ENCODE measurements at places on chromosomes 4 and X. TPM values are rescaled to one million over a fixed set of nuclear protein-coding genes. Genes with fewer than 3 reads are reported as not detected.

Gene OPHN1
- total RNA-seq: 11.2 TPM

Gene CDX4
- total RNA-seq: not detected

- H3K27me3 ChIP-seq: no peaks in the 10 kb centered on the region
- DNase-seq: no peak
- no peak overlapping the region for H3K4me3 ChIP-seq
- no peaks in the 10 kb centered on the region for H3K4me1 ChIP-seq
- no peak overlapping the region for H3K27ac ChIP-seq
Observed at GRCh38 chr4:120007191-120007871, 59.3 kb downstream of the MAD2L1 start.

DNA sequence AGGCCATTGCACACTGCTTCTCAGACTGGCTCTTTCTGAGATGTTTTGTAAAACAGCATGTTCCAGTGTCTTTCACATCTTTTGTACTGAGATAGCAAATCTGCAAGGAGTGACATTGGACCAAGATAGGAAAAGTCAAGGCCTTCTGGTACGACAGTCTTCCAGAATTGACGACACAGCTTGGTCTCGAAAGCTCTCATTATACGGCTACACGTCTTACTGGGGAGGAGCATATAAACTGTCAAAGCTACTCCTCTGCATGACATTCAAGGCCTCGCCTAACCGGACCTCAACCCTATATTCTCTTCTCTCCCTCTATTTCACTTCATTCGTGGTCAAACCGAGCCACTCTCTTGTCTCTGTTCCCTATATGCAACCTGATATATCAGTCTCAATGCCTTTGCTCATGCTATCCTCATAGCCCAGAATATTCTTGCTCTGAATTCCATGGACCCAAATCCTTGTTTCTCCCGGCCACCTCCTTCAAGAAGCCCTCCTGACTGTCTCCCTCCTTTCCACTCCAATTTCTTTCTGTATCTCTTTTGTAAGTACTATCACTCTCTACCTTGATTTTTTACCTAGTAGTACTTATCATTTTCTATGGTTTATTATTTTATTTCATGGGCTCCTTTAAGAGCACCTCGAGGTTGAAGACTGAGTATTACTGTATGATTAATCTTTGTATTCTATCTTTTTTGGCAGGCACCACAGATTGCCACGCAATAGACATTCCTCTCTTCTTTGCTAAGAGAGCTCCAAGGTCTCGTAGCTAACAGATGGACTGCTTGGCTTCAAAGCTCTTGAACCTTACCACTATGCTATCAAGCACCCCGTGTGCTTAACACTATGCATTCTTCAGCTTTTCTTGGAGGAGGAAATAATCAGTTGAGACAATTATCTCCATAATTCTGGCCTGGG lies 35.1 kb downstream of the RBM47 start:
- DNase-seq: no peak
- H3K36me3 ChIP-seq: no peaks in the 10 kb centered on the region
- no peak overlapping the region for H3K27ac ChIP-seq
- H3K4me1 ChIP-seq: no peaks in the 10 kb centered on the region
- H3K27me3 ChIP-seq: no peaks in the 10 kb centered on the region

Gene TLR3
- 20.0 TPM for total RNA-seq

Gene NRK
- total RNA-seq: 0.46 TPM

DNA sequence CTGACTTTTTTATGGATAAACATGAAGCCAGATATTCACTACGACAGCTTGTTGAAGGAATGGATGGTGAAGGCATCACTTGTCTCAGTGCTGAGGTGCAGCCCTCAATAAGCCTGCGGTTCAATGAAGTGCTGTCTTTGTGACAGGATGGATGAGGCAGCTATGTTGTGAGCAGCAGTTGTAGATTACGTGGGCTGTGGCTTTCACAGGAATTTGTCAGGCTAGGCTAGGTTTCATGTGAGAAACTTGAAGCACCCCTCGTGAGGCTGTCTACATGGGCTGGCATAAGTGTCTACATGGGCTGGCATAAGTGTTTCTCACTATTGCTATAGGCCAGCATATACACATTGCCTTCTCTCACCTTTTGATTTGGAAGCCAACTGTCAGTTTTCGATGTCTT lies 1050.0 kb downstream of the ADGRL3 start:
- no peaks in the 10 kb centered on the region for H3K36me3 ChIP-seq
- no peak overlapping the region for H3K27ac ChIP-seq
- no peak for DNase-seq
- no peaks in the 10 kb centered on the region for H3K4me1 ChIP-seq

GRCh38 chr4:57191523-57192034 lies 81.4 kb upstream of the IGFBP7 start:
- no peaks in the 10 kb centered on the region for H3K4me1 ChIP-seq
- no peak overlapping the region for H3K4me3 ChIP-seq
- DNase-seq: no peak

Gene CYP4V2
- 31.0 TPM for total RNA-seq

Gene NAA11
- not detected for total RNA-seq

DNA sequence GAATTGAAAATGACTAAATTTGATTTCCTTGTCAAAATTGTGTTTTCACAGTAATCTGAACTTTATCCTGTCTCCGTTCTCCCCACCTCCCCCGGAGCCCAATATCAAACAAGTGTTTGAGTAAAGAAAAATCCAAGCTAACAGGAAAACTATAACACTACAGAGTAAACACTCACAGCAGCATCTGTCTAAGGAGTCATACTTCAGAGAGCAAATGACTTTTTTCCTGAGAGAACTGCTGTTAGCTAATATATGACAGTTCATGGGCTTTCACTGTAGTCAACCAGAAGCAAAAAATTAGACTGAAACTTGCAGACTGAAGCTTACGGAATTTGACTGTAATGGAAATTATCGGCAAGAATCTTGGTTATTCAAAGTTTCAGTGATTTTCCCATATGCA lies 321.7 kb downstream of the ANKRD50 start:
- no peaks in the 10 kb centered on the region for H3K27me3 ChIP-seq
- no peak overlapping the region for H3K4me3 ChIP-seq

- no peaks in the 10 kb centered on the region for H3K36me3 ChIP-seq
- DNase-seq: no peak
- no peak overlapping the region for H3K27ac ChIP-seq
- H3K4me1 ChIP-seq: no peaks in the 10 kb centered on the region
- H3K4me3 ChIP-seq: no peak overlapping the region
Observed at GRCh38 chr4:149993030-149993429, 85.2 kb upstream of the DCLK2 start.

DNA sequence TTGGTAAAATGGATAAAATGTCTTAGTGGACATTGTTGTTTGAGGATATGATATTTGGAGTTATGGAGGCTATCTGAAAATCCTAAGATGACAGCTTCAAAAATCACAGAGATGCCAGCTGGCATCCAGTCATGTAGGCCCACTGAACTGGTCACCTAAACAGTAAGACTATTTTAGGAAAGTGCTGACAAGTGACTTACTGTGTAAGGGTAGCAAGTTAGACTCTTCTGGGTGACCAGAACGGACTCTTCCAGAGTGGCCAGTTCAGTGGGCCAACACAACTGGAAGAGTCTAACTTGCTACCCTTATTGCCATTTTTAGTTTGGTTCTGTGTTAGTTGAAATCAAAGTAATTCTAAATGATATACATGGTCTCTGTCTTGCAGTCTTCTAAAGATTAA lies 61.4 kb upstream of the ATP8A1 start:
- no peak overlapping the region for H3K27ac ChIP-seq
- no peaks in the 10 kb centered on the region for H3K36me3 ChIP-seq
- DNase-seq: no peak
- H3K4me1 ChIP-seq: peaks cover 4% of the 10 kb centered on the region
- no peak overlapping the region for H3K4me3 ChIP-seq

GRCh38 chr4:176508780-176509331 lies 189.1 kb downstream of the SPCS3 start:
- no peak overlapping the region for H3K27ac ChIP-seq
- no peaks in the 10 kb centered on the region for H3K4me1 ChIP-seq
- no peak overlapping the region for H3K4me3 ChIP-seq

Gene SMARCA1
- 18.3 TPM for total RNA-seq

Gene RBMX
- 113 TPM for total RNA-seq

DNA sequence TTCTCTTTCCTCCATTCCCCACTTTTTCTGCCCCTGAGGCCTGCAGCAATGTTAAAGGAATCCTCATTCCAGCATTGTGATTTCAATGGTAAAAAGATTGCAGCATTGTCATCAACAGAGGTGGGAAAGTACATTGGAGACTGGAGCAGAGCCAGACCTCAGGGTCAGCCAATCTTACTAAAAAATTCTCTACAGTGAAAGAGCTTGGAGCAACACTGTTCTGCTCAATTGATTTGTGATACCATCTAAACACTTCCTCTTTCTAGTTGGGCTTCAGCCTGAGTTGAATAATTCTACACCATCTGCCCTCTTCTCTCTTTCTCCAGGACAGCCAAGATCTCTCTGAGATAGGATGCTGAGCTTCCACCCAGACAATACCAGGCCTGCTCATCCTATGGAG lies 176.5 kb downstream of the AR start:
- H3K4me3 ChIP-seq: no peak overlapping the region
- H3K4me1 ChIP-seq: no peaks in the 10 kb centered on the region
- no peak for DNase-seq
- H3K27ac ChIP-seq: no peak overlapping the region
- H3K27me3 ChIP-seq: no peaks in the 10 kb centered on the region

- H3K27me3 ChIP-seq: no peaks in the 10 kb centered on the region
- H3K4me1 ChIP-seq: peaks cover 3% of the 10 kb centered on the region
- no peak overlapping the region for H3K27ac ChIP-seq
- DNase-seq: peak; percentile 50
Observed at GRCh38 chrX:39730662-39731329, 367.0 kb downstream of the BCOR start.

Gene WFS1
- total RNA-seq: 157 TPM

Gene OTOP1
- not detected for total RNA-seq

Gene TRAPPC11
- 71.6 TPM for total RNA-seq

Gene HHIP
- total RNA-seq: 34.6 TPM

DNA sequence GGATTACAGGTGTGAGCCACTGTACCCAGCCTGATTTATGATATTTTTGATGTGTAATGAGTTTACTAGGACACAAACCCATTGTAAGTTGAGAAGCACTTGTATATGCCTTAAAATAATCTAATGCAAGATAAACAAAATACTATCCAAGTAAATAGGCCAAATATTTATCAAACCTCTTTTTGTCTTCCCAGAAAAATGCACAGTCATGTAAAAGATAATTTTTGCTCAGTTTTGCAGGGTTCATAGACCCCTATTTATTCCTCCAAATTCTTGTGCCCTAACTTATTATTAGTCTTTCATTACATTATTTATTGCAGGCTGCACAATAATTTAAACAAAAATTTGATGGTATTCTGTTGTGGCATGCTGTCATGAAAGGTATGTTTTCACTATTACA lies 1290.7 kb downstream of the STIM2 start:
- no peaks in the 10 kb centered on the region for H3K36me3 ChIP-seq
- no peak overlapping the region for H3K27ac ChIP-seq
- no peaks in the 10 kb centered on the region for H3K27me3 ChIP-seq

GRCh38 chrX:108485960-108486359 lies 46.3 kb downstream of the COL4A5 start:
- H3K27ac ChIP-seq: no peak overlapping the region
- H3K4me3 ChIP-seq: no peak overlapping the region
- H3K4me1 ChIP-seq: no peaks in the 10 kb centered on the region
- H3K27me3 ChIP-seq: no peaks in the 10 kb centered on the region
- H3K36me3 ChIP-seq: no peaks in the 10 kb centered on the region

Gene LRCH2
- total RNA-seq: 3.1 TPM

DNA sequence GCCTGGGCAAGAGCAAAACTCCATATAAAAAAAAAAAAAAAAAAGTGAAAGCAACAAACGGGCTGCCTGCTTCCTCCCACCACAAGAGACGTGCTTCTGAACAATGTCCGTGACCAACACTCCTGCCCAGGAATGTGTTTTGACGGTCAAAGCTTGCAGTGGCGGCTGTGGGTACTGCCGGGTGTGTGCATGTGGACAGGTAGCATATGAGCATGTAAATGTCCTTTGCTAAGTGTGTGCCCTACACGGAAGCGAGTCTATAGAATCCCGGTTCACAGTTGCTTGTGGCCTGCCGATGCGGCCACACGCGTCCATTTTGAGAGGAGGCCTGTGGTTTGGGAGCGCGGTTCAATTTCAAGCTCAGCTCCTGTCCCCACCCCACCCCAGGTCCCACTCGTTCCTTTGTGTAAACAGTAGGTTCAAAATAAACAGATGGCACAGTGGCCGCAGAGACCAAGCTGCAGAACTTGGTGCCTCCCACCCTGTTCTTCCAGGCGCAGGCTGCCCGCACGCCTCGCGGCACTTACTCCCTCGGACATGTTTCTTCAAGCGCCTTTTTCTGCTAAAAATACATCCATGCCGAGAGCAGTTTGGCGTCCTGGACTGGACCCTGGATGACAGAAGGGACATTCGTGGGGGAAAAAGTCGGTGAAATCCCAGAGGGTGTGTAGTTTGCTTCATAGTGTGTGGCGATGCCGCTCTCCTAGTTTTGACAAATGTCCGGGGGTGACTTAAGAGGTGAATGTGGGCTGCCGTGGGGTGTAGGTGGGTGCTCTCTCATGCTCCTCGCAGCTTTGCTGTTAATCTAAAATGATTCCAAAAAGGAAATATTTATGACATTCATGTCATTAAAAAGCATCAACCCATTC lies 11.5 kb upstream of the NKX1-1 start:
- no peaks in the 10 kb centered on the region for H3K36me3 ChIP-seq
- peak; percentile 12 for DNase-seq
- H3K4me3 ChIP-seq: no peak overlapping the region
- no peaks in the 10 kb centered on the region for H3K4me1 ChIP-seq

Gene F9
- total RNA-seq: 0.10 TPM

Gene RTL3
- 0.10 TPM for total RNA-seq

GRCh38 chr4:84938316-84938715 lies 28.2 kb downstream of the WDFY3 start:
- no peaks in the 10 kb centered on the region for H3K27me3 ChIP-seq
- no peak overlapping the region for H3K27ac ChIP-seq
- peaks cover 10% of the 10 kb centered on the region for H3K4me1 ChIP-seq
- H3K36me3 ChIP-seq: no peaks in the 10 kb centered on the region
- no peak for DNase-seq

- H3K4me3 ChIP-seq: no peak overlapping the region
- H3K27ac ChIP-seq: no peak overlapping the region
- H3K36me3 ChIP-seq: no peaks in the 10 kb centered on the region
- no peaks in the 10 kb centered on the region for H3K27me3 ChIP-seq
Observed at GRCh38 chr4:96112631-96113030, 272.7 kb downstream of the PDHA2 start.

- H3K36me3 ChIP-seq: no peaks in the 10 kb centered on the region
- no peaks in the 10 kb centered on the region for H3K4me1 ChIP-seq
- H3K27me3 ChIP-seq: no peaks in the 10 kb centered on the region
- no peak overlapping the region for H3K4me3 ChIP-seq
Observed at GRCh38 chr4:18935659-18936345, 914.2 kb upstream of the LCORL start.

GRCh38 chr4:26916195-26916594 lies 55.6 kb downstream of the STIM2 start:
- H3K36me3 ChIP-seq: peaks cover 16% of the 10 kb centered on the region
- no peak overlapping the region for H3K4me3 ChIP-seq
- H3K27me3 ChIP-seq: no peaks in the 10 kb centered on the region
- H3K27ac ChIP-seq: no peak overlapping the region

GRCh38 chrX:17563515-17563914 lies 173.8 kb upstream of the SCML1 start:
- H3K27ac ChIP-seq: no peak overlapping the region
- DNase-seq: no peak
